ENCODE measurements at places on chromosomes 7 and 10. TPM values are rescaled to one million over a fixed set of nuclear protein-coding genes. Genes with fewer than 3 reads are reported as not detected.

GRCh38 chr10:126252884-126253610 lies 135.2 kb downstream of the ADAM12 start:
- DNase-seq: peak; percentile 64

DNA sequence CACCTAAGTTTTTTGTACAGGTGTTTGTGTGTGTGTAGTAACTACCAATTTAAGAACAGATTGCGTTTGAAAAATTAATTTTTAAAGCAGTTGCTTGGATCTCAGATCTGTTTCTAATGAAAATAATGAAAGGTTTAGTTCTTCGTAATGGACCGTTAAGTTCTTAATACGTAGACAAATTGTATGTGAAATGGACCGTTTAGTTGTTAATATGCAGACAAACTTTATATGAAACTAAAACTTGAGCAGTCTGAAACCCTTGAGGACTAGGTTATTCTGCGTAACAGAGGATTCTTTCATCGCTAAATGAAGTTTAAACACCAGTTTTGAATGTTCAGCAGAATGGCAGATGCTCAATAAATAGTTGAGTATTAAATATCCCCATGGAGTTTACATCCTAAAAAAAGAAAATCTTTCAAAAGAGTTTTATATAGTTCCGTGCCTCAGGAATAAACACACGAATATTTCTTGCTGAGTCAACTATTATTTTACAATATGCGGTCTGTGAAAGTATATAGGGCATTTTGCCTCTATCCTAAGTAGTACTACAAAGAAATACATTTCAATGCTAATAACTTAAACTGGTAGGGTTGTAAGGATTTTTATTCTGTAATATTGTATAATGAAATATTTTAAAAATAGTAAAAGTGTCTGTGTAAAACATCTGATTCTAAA lies 1.2 kb downstream of the DBF4 start:
- DNase-seq: no peak

DNA sequence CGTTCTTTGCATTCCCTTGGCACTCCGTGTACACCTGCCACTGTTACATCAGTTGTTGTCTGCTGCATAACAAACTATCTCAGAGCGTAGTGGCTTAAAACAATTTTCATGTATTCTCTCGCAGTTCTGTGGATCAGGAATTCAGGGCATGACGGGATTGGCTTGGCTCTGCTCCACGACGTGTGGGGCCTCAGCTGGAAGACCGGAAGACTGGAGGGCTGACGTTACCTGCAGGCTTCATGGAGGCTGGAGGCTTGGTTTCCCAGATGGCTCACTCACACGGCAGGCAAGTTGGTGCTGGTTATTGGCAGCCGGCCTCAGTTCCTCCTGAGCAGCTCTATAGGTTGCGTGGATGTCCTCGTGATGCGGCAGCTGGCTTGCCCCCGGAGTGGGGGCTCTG lies 25.5 kb downstream of the NYAP1 start:
- DNase-seq: peak; percentile 77

DNA sequence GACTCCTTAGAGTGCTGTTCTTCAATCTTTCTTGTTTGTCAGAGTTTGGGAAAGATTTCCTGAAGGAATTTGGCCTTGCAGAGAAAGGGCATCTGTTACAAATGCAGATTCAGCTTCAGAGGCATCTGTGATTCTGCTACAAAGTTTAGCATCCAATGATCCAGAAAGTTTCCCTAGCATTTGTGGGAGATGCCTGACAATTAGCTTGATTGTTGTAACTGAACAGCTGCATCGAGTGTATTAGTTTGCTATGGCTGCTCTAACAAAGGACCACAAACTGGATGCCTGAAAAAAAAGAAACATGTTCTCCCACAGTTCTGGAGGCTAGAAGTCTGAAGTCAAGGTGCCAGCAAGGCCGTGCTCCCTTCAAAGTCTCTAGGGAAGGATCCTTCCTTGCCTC lies 365.1 kb downstream of the GRID1 start:
- DNase-seq: no peak

DNA sequence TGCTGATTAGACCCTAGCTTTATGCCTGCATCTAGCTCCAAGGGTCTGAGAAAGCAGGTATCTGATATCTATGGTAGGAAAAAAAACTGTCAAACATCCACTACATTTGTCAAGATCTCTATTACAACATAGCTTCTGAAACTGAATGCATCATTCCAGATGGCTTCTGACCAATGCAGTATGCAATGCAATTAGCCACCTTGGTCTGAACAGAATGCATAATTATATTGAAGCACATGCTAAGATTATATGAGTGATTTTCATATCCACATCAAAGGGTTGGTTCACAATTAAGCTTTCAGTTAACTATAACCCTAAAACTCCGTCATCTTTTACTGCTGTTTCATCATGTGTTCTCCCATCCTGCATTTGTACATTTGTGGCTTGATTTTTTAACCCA lies 271.4 kb downstream of the POLR1F start:
- no peak for DNase-seq

- no peak for DNase-seq
Observed at GRCh38 chr7:3196629-3197400, 104.2 kb upstream of the SDK1 start.

GRCh38 chr10:103969436-103969835 lies 2.5 kb downstream of the SLK start:
- DNase-seq: no peak

DNA sequence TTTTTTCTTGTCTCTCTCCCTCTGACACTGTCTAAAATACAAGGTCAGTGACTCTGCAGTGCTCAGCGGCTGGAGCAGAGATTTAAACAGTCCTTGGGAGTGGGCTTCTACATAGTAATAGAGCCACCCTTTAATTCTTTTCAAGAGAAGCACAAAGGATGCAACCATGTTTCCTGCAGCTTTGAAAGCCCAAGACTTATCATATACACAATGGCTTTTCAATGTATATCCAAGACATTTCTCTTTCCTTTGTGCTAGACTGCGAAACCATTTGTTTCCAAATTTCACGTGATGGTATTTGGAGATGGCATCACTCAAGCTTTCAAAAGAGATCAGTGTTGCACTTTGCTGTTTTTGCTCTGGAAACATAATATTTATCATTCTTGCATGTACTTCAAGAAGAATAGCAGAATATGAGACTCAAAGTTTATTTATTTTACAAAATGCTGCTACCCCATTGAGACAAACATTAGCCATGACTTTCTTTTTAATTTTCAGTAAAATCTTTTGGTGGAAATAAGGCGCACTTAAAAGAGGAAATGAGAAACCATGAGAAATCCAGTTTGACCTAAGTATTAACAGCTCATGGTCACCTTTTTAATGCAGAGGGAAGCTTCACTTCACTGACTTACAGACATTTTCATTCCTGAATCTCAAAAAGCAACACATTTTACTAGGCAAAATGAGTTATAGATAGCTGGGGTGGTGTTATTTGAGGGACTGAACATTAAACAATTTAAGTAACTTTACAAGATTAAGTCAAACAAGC lies 76.6 kb downstream of the SEMA3C start:
- no peak for DNase-seq

- DNase-seq: no peak
Observed at GRCh38 chr7:97012365-97013133, 7.2 kb downstream of the DLX6 start.

GRCh38 chr10:6035931-6036575 lies 26.1 kb downstream of the IL2RA start:
- DNase-seq: no peak

GRCh38 chr7:128876127-128876526 lies 13.5 kb downstream of the ATP6V1F start:
- DNase-seq: no peak

GRCh38 chr7:149261316-149261828 lies 624 bp upstream of the ZNF783 start:
- DNase-seq: no peak

DNA sequence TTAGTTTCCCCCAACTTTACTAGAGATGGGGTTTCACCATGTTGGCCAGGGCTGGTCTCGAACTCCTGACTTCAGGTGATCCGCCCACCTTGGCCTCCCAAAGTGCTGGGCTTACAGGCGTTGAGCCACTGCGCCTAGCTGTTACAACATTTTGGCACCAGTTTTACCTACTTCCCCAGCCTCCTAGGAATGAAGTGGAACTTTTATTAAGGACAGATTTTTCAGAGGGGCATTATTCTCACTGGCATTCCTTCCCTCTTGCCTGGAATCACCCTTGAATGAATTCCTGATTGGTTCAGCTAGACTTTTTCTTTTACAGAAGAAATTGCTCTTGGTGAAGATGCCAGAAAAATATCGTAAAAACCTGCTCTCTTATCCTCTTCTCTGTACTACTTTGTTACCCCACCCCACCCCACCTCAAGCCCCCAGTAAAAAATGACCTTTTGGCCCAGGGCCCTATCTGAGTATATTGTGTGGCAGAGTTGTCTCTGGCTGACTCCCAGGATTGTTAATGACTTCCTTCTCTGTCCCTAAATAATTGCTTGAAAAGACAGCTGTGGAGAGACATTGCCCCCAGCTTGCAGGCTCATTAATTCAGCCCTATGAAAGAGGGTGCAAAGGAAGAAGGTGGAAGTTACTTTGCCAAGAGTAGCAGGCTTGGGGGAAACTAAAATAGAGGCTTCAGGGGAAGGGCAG lies 189.6 kb downstream of the AUTS2 start:
- DNase-seq: no peak

- DNase-seq: no peak
Observed at GRCh38 chr10:136465-136762, 1.2 kb downstream of the ZMYND11 start.

DNA sequence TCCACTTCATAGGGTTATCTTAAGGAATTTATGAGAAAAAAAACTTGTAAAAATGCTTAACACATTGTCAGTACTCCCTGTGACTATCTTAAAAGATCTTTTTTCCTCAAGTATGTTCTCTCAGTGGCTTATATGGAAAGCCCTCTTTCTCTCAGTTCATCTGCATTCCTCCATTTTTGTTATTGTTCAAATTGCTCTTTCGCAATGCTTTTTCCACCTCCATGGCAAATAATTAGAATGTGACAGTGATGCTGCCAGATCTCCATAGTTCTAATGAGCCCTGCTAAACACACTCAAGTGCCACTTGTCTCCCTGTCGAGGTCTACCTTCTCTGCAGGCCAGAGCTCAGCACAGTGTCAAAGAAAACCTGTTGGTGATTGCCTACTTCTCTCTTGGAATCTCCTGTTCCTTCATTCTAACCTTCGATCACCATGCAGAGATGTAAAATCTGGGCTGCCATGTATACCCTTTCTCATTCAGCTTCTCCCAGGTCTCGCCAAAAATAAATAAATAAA lies 37.2 kb upstream of the ABCB5 start:
- no peak for DNase-seq

The PTPN20 gene
- total RNA-seq: 7.7 TPM

The CDHR3 gene
- total RNA-seq: 76.4 TPM

The PBLD gene
- total RNA-seq: 3.0 TPM

The IKZF1 gene
- 4.6 TPM for total RNA-seq

The CYP3A4 gene
- 0.15 TPM for total RNA-seq

The TDRD1 gene
- total RNA-seq: 0.84 TPM

The ITIH5 gene
- total RNA-seq: 4.8 TPM
